ENCODE measurements at places on chromosomes 2 and 18. TPM values are rescaled to one million over a fixed set of nuclear protein-coding genes. Genes with fewer than 3 reads are reported as not detected.

GRCh38 chr2:204881655-204882054 lies 336.4 kb downstream of the PARD3B start:
- no peak for DNase-seq

Gene DOCK10
- total RNA-seq, result 7.3 TPM

DNA sequence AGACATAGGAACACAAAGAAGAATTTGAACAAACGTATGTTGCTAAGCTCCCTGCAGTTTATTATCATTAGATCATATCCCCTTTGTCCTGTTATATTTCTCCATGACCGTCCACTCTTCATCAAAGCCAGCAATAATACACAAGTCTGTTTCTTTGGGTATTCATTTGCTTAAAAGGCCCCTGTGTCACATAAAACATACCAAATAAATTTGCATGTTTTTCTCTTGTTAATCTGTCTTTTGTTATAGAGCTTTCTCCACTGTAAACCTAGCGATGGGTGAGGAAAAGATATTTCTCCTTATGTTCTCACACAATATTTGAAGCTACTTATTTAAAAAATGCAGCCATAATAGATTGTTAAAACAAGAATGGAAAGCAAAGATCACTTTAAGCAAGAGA lies 42.9 kb upstream of the REL start:
- DNase-seq, result no peak

DNA sequence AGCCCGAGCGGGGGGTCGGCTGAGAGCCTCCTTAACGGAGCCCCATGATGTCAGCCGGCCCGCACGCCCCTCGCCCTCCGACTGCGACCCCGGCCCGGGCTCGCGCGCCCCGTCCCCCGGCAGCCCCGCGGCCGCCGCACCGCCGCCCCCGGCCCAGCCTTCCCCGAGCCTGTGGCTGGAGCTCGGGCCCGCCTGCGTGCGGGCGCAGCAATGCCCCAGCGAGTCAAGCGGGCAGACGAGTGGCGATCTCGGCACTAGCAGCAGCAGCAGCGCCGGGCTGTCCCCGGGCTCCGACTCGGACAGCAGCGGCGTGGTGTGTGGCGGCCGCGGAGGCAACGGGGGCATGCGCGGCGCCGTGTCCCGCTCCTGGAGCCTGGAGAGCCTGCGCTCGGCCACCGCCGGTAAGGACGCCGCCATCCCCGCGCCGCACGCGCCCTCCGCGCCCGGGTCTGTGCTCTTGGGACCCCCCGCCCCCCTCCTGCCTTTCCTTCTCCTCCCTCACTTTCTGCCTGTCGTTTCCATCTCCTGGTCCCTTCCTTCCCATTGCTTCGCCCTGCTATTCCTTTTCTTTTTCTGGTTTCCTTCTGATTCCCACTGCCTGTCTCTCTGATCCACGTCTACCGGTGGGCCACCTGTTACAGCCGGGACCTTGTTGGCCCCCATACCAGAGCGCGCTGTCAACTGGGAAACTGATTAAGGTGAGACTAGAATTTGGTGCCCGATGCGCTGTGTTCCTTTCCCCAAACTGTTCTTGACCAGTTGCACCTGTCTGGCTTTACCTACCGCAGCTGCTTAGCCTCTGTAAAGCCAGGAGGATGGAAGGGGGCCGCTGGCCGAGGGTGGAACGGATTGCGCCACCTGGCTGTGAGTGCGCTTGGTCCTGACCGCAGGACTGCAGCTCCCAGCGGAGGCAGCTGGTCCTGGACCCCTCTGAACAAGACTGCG lies 127.4 kb downstream of the ARHGEF4 start:
- DNase-seq, result no peak

- no peak for DNase-seq
These were observed 182.1 kb downstream of the MGAT5 start for GRCh38 chr2:134435936-134436335.

DNA sequence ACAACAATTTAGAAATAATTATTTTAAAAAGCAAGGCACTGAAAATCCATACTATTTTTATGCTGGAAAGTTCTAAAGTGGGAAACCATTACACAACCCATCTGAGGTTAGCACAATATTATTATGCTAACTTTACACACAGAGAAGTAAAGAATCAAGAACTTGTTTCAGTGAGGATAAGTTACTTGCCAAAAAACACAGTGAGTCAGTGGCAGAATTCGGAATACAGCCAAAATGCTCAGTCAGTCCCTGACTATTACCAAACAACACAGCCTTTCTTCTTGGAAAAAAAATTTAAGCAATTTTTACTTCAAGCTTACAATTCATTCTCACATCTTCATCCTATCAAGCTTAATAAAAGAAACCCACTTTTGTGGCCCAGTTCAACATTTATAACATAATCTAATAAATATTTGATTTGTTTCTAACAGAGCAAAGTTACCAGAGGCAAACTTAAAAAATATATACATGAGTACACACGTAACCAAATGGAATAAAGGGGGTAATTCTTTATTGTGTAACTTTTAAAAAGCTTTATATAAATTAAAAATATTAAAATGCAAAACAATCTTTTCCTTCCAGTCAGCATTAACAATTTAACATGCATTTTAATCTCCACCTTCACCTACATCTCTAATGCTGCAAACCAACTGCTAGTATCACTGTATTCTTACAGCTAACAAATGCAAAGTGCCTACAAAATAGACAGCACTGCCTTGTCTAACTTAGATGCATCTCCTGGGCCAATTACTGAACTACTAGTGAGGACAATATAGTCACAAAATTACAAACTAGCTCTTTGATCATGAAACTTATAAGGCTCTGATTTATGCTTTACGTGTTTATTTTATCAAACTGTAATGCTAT lies 55.2 kb downstream of the CCDC88A start:
- DNase-seq, result no peak

- DNase-seq, result no peak
These were observed 155.3 kb downstream of the MSH2 start for GRCh38 chr2:47558116-47558767.

Gene GALNT5
- not detected for total RNA-seq

GRCh38 chr18:31688606-31689005 lies 4.2 kb upstream of the B4GALT6 start:
- DNase-seq, result no peak

GRCh38 chr18:58893388-58894099 lies 28.9 kb downstream of the ZNF532 start:
- DNase-seq, result no peak

Gene ANKRD62
- not detected for total RNA-seq

Gene IL1R1
- 41.5 TPM for total RNA-seq

- no peak for DNase-seq
These were observed 2.9 kb upstream of the TNP1 start for GRCh38 chr2:216862628-216863398.

Gene CCDC68
- 2.5 TPM for total RNA-seq

Gene UGT1A5
- not detected for total RNA-seq

Gene FBLN7
- total RNA-seq, result 1.8 TPM

Gene BOLL
- total RNA-seq, result not detected

DNA sequence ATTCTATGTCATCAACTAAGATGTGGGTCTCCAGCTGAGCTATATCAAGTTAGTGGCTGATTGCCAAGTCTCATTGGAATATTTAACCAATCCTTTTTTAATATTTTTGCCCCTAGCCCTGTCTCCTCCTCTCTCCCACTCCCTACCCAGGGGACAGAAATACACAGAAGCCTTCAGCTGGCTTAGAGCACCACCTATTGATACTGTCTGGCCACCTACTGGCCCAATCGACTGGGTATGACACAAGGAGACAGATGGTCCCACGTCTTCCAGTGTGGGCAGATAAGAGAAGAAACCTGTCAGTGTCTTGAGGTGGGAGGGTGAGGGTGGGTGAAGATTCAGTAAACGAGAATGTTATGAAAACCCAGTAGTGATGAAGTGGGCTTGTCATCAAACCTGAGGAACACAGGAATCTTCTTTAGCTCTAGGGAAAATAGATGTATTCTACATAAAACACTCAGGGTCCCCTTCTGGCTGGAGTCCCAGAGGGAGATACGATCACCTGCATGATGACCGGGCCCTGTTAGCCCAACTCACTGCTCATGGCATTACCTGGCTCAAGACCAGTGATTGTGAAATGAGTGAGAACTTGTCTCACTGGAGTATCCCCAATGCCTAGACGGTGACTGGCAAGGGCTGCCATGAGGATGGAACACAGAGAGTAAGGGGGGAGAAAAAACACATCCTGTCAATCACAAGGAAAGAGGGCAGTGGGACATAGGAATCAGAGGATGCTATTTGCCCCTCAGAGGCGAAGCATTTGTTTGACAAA lies 26.7 kb downstream of the POLR1A start:
- DNase-seq, result no peak

GRCh38 chr2:9308186-9308955 lies 101.8 kb downstream of the ASAP2 start:
- no peak for DNase-seq

- no peak for DNase-seq
These were observed 786.8 kb downstream of the ERBB4 start for GRCh38 chr2:211751848-211752247.

GRCh38 chr2:39488450-39488849 lies 51.4 kb upstream of the MAP4K3 start:
- no peak for DNase-seq

DNA sequence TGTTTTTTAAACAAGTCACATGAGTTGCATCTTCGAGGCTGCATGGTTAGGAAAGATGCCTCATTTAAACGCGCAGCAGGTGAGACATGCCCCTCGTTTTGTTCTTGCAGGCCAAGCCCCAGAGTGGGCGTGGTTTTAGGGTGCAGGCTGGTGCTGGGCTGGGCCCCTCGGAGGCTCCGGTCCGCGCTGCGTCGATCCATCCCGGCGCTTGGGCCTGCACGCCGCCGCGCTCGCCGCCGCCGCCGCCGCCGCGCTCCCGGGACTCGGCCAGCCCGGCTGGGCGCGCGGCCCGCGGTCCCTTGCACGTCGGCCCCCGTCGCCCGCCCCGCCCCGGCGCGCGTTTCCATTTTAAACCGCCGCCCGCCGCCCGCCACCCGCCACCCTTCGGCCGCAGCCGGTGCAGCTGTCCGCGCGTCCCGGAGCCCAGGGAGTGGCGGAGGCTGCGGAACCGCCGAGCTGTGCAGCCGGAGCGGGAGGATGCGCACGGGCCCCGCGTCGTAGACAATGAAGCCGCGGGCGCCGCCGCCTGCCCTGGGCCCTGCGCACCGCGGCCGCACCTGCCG lies 175.5 kb downstream of the AGAP1 start:
- DNase-seq, result no peak

GRCh38 chr2:132978840-132979239 lies 308.8 kb upstream of the LYPD1 start:
- DNase-seq, result no peak

DNA sequence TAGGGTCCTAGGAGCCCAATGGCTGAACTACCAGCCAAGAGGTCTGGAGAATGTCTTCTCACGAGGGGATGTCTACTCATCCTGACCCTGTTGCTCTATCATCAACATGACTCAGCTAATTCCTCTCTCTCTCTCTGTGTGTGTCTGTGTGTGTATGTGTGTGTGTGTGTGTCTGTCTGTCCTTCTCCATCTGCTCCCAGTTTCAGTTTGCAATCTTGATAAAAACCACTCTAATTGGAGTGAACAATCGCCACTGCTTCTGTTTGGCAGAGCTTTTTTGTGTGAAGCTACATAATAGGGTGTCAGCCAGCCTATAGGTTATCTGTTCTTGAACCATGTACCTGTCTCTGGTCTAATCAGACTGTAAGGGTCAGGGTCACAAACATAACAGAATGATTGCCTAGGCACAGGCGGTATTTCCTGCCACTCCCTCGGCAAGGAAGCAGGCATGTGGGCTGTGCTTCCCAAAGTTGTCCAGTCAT lies 219.8 kb downstream of the SH3BP4 start:
- DNase-seq, result no peak

Gene IL18RAP
- total RNA-seq, result 0.42 TPM

Gene IL1RL2
- total RNA-seq, result 0.19 TPM

DNA sequence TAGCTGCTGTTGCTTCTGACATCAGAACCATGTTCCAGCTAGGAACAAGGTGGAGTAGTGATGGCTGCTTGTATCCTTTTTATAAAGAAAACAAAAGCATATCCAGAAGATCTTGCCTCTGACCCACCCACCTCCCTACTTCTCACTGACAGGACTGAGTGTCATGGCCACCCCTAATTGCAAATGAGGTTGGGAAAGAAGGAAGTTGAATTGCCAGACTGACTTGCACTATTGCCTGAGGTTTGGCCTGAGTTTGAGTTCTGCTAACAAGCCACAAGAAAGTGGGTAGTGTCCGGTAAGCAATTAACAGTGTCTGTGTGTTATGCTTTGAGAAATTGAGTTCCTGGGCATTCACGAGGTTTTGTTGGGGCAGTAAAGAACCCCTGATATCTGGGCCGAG lies 22.8 kb downstream of the SGPP2 start:
- no peak for DNase-seq

- DNase-seq, result no peak
These were observed 58.6 kb upstream of the VRK2 start for GRCh38 chr2:57987835-57988573.

GRCh38 chr2:62641410-62641843 lies 64.1 kb upstream of the EHBP1 start:
- DNase-seq, result no peak

DNA sequence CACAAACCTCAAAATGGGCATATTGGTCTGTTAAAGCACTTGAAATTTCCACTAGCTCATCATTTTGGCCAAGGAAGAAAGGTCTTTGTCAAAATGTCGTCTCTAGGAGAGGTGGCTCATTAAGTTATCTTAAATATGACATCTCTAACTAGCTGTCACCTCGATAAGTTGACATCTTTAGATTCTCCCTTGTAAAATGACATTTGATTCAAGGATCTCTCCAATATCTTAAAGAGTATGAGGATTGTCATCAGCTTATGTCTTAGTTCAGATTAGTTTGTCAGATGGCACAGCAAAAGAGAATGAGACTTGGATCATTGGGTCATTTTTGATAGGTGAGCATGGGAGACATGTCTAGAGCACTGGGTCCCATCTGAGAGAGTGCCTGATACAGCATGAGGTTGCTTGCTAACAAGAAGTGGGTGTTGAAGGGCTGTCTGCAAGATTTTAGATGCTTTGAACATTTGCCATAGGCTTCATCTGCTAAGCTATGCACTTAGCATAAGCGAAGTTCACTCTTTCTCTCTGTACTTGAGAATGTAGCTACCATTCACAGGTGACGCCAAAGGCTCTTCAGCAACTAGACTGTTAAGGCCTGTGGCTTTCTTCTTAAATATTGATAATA lies 12.9 kb downstream of the PTPRM start:
- DNase-seq, result no peak

Gene RBM43
- 8.3 TPM for total RNA-seq

Gene STPG4
- not detected for total RNA-seq

Gene CNDP2
- 52.5 TPM for total RNA-seq

Gene ABCG8
- total RNA-seq, result not detected

DNA sequence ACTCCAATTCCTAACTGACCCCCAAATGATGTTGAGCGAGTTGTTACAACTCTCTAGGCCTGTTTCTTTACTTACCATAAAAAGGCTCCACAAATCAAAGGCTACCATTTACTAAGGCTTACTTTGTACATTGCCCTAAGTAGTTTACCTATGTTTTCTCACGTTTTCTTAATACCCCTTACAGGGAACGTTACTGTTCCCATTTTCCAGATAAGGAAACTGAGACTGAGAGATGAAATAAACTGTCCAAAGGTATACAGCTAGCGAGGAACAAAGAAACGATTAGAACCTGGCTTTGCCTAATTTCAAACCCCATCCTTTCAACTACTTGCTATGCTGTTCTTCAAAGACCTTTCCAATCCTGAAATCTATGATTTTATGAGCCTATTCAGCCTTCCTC lies 74.8 kb upstream of the SPTBN1 start:
- DNase-seq, result no peak

GRCh38 chr2:203689426-203690116 lies 16.9 kb upstream of the CD28 start:
- no peak for DNase-seq

Gene MBD2
- 43.9 TPM for total RNA-seq

Gene CEBPZ
- total RNA-seq, result 22.4 TPM

Data from esophagus muscularis mucosa (tissue), 4 donors.